Frontal cortex (tissue), 4 donors: ENCODE measurements at places on chromosomes 13 and 19. TPM values are rescaled to one million over a fixed set of nuclear protein-coding genes. Genes with fewer than 3 reads are reported as not detected.

Gene HNRNPA1L2
- total RNA-seq: 9.4 TPM

Gene LHFPL6
- total RNA-seq: 24.5 TPM

Gene ERFL
- not detected for total RNA-seq

Gene ATP8B3
- not detected for total RNA-seq

Gene FFAR1
- not detected for total RNA-seq

Gene PPM1N
- 0.82 TPM for total RNA-seq
